ENCODE measurements at places on chromosomes 7 and 10.
A peak's percentile ranks its signal among the peaks of the same experiment; 100 is the strongest.

DNA sequence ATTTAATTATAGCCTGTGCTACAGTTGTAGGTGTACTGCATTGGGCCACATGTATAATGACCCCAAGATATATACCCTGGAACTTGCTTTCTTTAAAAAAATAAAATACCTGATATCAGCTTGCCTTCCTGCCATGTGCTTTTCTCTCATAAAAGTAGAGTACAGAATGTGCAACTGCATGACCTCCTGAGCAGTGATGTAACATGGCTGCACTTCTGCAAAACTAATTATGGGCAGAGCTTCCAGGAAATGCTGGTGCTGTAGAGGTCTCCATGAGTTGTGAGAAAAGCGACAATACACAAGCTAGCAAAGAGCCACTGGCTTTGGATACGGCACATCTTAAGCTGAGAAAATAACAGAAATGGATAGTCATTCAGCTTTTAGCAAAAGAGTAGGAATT is 6.5 kb upstream of the ERLIN1 start:
- no peak for DNase-seq

DNA sequence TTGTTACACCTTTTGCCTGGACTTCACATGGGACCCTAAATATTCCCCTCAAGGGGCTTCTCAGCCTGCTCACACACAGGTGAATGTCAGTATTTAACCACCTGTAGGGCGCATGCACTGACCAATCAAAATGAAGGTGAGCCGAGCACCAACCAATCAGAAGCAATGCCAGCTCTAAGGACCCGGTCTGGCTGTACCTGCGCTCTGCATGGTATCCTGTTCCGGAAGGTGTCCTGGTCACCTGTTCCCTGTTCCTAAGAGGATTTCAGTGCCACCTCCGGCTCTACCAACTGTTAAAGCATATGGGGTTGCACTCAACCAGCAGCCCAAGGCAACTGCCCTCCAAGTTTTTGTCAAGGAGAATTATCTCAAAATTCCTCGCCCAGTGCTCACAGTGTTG is 18.4 kb upstream of the CALN1 start:
- DNase-seq, result no peak

- no peak for DNase-seq
Observed at GRCh38 chr10:107970512-107970911, 806.0 kb upstream of the SORCS1 start.

- DNase-seq, result no peak
Observed at GRCh38 chr7:151382079-151382885, 27.6 kb downstream of the WDR86 start.

DNA sequence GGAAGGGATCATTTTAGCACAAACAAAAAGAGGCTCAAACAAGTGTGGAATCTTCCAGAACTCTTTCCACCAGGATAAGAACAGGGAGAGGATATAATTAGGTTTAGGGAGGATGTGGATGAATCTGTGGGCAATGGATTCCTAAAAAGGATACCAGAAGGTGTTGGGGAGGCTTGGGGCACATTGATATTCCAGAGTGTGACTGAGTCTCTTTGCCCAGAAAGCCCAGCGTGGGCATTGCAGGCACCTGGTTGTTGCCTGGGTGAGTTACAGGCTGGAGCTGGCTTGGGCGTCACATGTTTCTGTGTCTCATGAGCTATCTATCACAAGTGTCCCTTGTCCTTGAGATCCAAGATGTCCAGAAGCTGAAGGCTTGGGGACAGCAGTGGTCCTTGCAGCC is 3.3 kb downstream of the COL26A1 start:
- no peak for DNase-seq

DNA sequence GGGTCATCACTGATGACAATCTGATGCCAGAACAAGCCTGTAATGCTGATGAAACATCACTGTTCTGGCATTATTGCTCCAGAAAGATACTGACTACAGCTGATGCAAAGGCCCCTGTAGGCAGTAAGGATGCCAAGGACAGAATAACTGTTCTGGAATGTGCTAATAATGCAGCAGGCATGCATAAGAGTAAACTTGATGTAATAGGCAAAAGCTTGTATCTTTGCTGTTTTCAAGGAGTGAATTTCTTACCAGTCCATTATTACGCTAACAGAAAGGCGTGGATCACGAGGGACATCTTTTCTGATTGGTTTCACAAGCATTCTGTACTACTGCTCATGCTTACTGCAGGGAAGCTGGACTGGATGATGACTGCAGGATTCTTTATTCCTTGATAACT is 18.7 kb downstream of the LCOR start:
- DNase-seq, result peak; percentile 94

All from fibroblast of skin of right biceps (primary cell).